T-helper 1 cell (primary cell): ENCODE measurements at places on chromosomes 1 and 21.
A peak's percentile ranks its signal among the peaks of the same experiment; 100 is the strongest.

GRCh38 chr1:18819203-18819602 is 40.3 kb downstream of the TAS1R2 start:
- no peak for DNase-seq

DNA sequence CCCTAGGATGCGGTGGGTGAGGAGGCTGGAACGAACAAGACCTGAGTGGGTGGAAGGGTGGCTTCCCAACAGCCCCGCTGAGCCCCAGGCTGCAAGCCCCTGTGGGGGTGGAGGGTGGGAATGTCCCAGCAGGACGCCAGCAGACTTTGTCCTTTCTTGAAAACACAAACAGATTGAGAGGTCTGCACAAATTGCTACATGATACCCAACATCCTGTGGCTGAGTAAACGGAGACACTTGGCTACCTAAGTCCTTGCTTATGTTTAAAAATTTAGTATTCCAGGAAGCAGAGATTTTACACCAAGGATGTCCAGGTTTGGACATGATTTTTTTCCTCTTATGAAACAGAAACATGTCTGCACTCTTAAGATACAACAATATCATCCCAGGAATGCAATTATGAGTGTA is 11.8 kb upstream of the F3 start:
- DNase-seq: no peak

DNA sequence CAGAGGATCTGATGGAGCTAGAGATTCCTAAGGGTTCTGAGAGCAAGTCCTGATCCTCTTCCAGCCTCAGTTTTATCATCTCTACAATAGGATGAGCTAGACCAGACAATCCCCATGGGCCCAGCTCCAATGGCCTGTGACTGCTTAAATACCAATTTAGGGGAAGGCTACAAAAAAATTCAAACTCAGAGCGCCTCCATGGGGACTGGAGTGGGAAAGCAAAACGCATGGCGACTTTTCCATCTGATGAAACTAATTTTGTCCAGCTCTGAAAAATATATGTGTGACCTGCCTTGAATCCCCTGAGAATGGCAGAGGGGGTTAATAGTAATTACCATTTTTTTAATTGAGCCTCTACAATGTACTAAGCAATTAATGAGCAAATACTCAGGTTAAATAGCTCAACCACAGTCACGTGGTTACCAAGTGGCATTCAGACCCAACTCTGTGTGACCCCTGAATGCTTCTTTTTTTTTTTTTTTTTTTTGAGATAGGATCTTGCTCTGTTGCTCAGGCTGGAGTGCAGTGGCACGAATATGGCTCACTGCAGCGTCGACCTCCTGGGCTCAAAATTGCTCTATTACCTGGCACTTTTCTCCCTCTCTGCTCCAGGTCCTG is 8.4 kb downstream of the EXTL1 start:
- DNase-seq: no peak

- no peak for DNase-seq
Measured at GRCh38 chr1:37325010-37325409, 149.4 kb upstream of the ZC3H12A start.

DNA sequence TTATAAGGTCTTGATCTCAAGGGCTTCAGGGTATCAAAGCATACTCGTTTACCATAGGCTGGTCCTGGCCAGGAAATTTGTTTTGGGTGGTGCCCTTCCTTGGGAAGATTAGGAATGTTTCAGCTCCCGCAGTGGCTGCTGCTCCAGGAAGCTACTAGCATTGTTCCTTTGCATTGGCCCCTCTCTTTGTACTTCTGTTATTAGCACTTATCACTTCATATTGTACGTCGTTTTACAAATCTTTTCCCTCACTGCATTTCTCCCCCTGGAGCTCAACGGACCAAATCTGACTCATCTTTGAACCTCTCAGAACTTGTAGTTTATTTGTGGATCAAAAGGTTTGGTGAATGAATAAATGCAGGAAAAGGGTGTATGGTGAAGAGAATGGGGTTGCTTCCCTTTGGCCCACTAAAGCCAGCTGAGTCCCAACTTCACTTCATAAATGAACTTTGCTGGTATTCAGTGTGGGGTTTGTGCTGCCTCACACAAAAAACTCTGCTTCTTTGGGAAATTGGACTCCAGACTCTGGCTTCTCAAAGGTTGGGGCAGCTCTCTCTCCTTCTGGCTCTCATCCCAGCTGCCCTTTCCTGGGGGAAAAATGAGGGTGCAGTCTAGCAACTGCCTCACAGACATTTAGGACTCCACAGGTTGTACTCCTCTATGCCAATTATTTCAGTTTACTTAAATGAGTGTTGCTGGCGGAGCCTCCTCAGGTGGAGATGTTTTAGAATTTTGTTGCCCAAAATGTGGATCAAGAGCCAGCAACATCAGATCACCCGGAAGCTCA is 5.9 kb downstream of the GNAT2 start:
- no peak for DNase-seq

GRCh38 chr1:58500043-58500442 is 46.5 kb downstream of the OMA1 start:
- DNase-seq: no peak

GRCh38 chr1:239169276-239169675 is 217.1 kb upstream of the CHRM3 start:
- no peak for DNase-seq

DNA sequence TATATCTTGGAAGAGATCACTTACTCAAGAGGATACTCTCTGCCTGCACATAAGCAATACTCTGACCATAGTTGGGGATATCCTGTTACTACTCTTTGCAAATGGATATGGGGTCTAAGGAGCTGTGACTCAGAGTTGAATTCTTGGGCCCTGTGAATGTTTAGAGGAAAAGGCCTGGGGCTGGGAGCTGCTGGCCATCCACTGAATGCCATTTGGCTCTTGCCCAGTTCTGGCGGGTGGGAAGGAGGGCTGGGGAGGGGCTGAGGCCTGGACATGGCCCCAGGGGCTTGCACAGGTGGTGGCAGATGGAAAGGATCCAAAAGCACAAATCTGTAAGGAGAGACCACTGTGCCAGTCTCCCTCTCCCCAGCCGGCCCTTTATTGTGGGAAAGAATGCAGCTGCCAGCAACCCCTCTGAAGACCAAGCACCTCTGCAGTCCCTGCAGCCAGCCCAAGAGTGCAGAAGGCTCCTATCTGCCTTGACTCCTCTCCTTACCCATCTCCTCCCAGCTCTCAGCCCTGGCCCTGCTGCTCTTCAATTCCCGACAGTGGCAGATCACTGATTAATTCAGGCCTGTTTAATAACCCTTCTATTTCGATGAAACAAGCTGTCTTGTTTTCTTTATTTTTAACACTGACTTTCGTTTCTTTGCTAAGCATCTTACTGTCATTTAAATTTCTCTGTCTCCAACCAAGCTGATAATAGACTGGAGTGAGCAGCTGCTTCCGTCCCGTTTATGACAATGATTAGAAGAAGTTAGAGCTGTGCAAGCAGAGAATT is 12.1 kb downstream of the PLXNA2 start:
- no peak for DNase-seq

DNA sequence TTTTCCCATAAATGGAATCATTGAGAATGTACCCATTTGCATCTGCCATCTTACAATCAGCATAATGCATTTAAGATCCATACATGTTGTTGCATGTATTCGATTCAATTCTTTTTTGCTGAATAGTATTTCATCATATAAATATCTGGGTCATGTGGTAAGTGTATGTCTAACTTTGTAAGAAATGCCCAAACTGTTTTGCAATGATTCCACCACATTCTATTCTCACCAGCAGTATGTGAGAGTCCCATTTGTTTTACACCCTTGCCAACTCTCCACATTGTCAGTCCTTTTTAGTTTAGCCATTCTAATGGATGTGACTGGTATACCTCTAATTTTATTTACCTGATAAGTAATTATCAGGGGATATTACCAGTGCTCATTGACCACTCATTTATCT is 115.8 kb upstream of the PBX1 start:
- DNase-seq: no peak

GRCh38 chr21:35075546-35075945 is 26.4 kb upstream of the RUNX1 start:
- DNase-seq: peak; percentile 57

DNA sequence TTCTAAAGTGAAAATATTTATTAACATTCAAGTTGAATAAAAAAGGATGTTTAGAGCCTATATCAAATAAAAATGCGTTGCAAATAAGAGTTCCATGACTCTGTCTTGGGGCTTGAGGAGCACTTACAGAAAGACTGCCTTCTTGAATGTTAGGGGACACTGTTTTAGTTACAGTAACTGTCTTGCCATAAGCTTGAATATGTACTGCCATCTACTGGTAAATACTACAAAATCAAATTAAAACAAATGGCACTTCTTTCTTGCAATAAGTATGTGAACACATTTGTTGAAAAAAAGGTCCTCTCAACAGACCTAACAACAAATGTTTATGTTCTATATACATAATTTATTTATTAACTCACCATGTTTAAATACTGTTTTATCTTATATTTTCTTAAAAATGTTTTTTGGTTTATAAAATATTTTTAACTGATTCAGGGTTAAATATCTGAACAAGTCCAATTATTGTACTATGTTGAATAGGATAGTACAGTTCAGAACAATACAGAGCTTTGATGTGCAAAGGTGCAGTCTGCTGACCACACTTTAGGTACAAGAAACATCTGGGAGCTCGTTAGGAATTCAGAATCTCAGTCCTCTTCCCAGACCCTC is 199.5 kb downstream of the LRRIQ3 start:
- DNase-seq: no peak

GRCh38 chr1:65362545-65362944 is 53.2 kb downstream of the DNAJC6 start:
- DNase-seq: no peak

GRCh38 chr1:169108223-169108622 is 1.7 kb downstream of the ATP1B1 start:
- no peak for DNase-seq

GRCh38 chr1:57879700-57880099 is 455.8 kb upstream of the DAB1 start:
- no peak for DNase-seq

- DNase-seq: no peak
Measured at GRCh38 chr1:209190591-209191261, 392.8 kb upstream of the CAMK1G start.

GRCh38 chr1:44037154-44037553 is 5.9 kb upstream of the SLC6A9 start:
- DNase-seq: no peak

GRCh38 chr1:41503538-41504113 is 19.1 kb upstream of the EDN2 start:
- no peak for DNase-seq

DNA sequence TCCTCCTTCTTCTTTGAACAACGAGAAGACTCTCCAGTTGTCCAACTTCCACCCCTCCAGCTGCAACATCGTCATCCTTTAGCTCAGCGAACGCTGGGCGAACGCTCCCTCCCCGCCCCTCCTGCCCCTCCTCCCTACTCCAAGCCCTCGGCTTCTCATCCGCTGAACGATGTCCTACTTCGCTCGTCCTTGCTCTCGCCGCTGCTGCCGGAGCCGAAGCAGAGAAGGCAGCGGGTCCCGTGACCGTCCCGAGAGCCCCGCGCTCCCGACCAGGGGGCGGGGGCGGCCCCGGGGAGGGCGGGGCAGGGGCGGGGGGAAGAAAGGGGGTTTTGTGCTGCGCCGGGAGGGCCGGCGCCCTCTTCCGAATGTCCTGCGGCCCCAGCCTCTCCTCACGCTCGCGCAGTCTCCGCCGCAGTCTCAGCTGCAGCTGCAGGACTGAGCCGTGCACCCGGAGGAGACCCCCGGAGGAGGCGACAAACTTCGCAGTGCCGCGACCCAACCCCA is at the start of gene BCAN:
Gene BCAN, plus strand, starts transcription at position 357 of the 504 bp plus-strand sequence. CDS start 3,938 bp downstream, outside the sequence.
- no peak for DNase-seq

GRCh38 chr1:39615086-39615673 is 24.3 kb downstream of the HEYL start:
- no peak for DNase-seq

- DNase-seq: no peak
Measured at GRCh38 chr1:39959651-39960333, 4.8 kb downstream of the MFSD2A start.

- DNase-seq: no peak
Measured at GRCh38 chr1:167529829-167530474, 11.6 kb upstream of the CD247 start.

DNA sequence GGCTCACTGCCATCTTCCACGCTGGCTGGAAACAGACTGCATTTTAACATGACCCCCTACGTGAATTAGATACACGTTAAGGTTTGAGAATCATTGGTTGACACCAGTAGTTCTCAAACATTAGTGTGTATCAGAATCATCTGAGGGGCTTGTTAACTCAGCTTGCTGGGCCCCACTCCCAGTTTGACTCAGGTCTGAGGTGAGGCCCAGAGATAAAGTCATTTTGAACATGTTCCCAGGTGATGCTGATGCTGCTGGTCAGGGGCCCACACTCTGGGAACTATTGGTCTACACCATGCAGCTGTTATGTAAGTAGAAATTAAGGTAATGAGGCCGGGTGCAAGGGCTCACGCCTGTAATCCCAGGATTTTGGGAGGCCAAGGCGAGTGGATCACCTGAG is 1.3 kb downstream of the LSM10 start:
- DNase-seq: no peak

DNA sequence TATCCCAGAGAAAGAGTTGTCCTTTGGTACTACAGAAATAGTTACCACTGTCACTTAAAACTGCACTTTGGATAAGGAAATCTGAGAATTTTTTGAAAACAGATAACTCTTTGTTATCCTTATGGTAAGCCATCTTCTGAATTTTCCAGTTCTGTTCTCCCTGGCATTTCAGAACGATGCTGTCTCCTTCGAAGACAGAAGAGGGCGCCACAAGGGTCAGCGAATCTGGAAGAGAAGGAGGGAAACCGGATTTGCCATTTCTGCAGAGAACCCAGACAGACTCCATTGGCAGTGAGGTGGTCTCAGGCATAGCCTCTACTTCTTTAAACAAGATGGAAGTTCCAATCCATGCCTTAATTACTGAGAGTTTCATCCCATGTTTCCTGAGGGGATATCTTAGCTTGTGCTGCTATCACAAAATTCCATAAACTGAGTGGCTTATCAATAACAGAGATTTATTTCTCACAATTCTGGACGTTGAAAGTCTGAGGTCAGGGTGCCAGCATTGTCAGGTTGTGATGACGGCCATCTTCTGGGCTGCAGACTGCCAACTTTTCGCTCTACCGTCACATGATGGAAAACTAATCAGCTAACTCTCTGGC is 6.4 kb downstream of the FCRL2 start:
- DNase-seq: no peak

- no peak for DNase-seq
Measured at GRCh38 chr1:172874950-172875349, 175.8 kb downstream of the TNFSF18 start.

- no peak for DNase-seq
Measured at GRCh38 chr1:13737398-13737797, 37.4 kb downstream of the PRDM2 start.

DNA sequence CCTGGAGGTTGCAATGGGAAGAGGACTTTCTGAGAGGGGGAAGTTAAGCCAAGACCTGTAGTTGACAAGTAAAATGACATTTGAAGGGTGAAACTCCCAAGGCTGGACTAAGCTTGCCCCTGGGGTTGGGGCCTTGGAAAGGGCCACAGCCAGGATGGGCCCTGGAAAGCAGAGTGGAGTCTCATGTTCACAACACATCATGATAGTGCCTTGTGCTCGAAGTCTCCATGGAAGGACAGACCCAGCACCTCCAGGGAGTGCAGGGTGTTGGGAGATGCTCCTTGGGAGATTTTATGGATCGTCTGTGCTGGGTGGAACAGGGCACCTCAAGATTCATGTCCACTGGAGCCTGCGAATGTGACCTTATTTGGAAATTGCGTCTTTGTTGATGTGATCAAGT is 55.6 kb upstream of the ACTRT2 start:
- no peak for DNase-seq

GRCh38 chr1:156744344-156744743 is 3.5 kb upstream of the MRPL24 start:
- DNase-seq: no peak

GRCh38 chr1:91647061-91647460 is 146.4 kb downstream of the CDC7 start:
- DNase-seq: no peak

- peak; percentile 3 for DNase-seq
Measured at GRCh38 chr1:210292231-210292871, 36.4 kb upstream of the HHAT start.
